ENCODE measurements at places on chromosomes 7 and 10.

- DNase-seq, result no peak
These were observed 26.8 kb downstream of the GAD2 start for GRCh38 chr10:26243351-26243720.

DNA sequence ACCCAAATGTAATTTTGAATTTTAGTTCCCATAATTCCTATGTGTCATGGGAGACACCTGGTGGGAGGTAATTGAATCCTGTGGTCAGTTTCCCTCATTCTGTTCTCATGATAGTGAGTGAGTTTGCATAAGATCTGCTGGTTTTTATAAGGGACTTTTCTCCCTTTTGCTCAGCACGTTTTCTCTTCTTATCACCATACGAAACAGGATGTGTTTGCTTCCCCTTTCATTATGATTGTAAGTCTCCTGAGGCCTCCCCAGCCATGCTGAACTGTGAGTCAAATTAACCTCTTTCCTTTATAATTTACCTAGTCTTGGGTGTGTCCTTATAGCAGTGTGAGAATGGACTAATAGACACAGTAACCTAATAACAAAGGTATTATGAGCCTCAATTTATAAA lies 36.1 kb upstream of the ZNF736 start:
- no peak for DNase-seq

GRCh38 chr10:16975188-16975587 lies 154.4 kb downstream of the CUBN start:
- no peak for DNase-seq

DNA sequence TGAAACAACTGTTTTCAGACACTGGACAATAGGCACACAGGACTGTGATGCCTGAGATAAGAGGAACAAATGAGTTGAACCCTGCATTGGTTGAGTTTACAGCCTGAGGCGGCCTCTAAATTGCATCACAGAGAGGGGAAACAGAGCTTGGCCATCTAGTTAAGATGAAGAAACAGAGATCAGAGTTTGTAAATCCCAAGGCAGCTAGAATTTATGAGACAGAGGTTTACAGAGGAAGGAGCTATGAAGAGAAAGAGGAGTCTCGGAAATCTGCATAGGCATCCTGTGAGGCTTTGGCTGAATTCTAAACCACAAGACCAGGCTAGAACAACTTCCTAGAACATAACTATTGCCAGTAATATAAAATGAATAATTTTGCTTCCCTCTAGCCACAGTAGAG lies 41.0 kb upstream of the OIT3 start:
- DNase-seq, result no peak

DNA sequence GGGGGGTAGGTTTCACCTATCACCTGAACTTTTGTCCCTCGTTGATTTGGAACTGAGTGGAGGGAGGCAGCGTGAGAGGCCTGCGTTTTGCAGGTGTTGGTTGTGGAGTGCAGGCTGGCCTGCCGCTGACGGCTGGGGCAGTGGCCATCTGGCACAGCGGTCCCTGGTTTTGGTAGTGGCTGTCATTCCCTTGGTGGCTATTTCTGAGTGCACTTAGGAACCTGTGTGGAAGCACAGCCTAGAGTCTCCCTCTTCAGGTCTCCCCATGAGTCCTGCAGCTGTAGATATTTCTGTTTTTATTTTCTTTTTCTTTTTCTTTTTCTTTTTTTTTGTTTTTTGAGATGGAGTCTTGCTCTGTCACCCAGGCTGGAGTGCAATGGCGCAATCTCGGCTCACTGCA lies 129.2 kb downstream of the CUL2 start:
- DNase-seq, result no peak

DNA sequence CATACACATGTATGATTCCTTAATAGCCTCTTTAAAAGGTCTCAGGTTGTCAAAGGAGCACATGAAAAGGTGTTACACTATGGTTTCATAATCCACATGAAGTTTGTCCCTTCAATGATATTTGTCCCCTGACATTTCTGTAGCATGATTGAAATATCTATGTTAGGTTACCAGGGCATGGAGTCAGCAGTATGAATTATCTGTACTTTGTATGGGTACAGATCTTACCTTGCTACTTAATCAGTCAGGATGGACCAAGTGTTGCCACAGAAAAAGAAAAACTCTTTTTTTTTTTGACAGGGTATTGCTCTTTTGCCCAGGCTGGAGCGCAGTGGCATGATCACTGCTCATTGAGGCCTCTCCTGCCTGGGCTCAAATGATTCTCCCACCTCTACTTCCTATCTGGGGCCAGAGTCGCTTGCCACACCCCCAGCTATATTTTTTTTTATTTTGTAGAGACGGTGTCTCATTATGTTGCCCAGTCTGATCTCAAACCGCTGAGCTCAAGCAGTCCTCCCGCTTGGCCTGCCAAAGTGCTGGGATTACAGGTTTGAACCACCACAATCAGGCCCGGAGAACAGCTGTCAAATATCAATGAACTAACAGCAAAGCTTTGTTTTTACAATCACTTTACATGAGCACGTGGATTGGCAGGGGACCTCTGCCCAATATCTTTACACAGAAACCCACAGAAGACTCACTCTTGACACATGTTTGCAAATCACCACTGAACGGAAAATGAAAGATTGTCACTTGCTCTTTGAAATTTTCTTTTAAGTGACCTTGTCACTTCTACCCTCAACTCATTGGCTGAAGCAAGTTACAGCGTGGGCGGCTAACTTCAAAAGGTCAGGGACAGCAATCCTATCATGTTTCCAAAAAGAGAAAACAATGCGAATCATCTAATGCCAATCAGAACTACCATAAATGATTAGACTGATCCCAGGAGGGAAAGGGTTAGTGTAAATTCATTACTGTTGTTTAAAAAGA lies 140.2 kb downstream of the PRKG1 start:
- no peak for DNase-seq

- no peak for DNase-seq
These were observed 37.0 kb downstream of the MRPS33 start for GRCh38 chr7:140977741-140978140.

- DNase-seq, result no peak
These were observed 107.3 kb upstream of the STARD3NL start for GRCh38 chr7:38070718-38071117.

GRCh38 chr10:74011017-74011416 lies 13.1 kb downstream of the VCL start:
- no peak for DNase-seq

GRCh38 chr10:132608511-132609195 lies 71.1 kb downstream of the INPP5A start:
- no peak for DNase-seq
